ENCODE measurements at places on chromosomes 1 and 21.

DNA sequence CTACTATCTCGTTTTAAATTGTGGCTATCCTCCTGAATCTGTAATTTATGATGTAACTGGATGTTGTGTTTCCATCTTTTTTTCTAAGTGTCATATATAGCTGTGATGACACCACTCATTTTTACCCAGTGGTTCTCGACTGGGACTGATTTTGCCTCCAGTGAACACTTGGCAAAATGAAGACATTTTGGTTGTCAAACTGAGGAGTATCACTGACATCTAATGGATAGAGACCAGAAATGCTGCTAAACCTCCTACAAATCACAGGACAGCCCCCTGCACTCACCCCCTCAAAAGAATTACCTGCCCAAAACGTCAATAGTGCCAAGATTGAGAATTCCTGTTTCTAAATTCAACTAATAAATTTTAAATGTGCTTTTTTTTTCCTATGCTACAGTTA lies 1.9 kb downstream of the TRMT13 start:
- no peak for DNase-seq

GRCh38 chr1:16421201-16421600 lies 16.0 kb downstream of the SPATA21 start:
- no peak for DNase-seq

GRCh38 chr1:6935911-6936690 lies 150.8 kb downstream of the CAMTA1 start:
- no peak for DNase-seq

DNA sequence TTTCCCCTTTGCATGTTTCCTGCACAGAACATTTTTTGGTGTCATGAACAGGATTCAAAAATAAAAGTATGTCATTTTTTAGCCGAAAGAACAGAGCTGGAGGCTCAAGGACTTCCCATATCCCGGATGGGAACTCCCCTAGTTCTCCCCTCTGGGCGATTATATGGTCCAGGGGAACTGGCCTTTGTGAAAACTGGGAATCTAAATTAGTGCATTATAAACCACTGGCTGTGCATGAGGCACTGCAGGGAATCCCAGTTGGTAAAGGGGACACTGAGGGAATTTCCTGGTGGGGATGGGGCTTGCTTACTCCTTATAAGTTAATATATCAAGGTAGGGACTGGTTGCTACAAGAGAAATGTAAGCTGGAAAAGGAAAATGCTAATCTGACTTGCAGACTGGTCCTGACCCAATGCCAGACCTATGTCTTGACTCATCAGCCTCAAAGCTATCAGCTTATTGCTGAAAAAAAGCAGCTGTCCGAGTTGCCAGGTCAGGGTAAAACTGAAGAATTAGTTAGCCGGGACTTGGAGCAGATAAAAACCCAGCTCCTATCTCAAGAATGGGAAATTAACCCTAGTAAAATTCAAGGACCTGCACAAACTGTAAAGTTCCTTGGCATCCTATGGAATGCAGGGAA lies 122.6 kb downstream of the FCRL5 start:
- no peak for DNase-seq

DNA sequence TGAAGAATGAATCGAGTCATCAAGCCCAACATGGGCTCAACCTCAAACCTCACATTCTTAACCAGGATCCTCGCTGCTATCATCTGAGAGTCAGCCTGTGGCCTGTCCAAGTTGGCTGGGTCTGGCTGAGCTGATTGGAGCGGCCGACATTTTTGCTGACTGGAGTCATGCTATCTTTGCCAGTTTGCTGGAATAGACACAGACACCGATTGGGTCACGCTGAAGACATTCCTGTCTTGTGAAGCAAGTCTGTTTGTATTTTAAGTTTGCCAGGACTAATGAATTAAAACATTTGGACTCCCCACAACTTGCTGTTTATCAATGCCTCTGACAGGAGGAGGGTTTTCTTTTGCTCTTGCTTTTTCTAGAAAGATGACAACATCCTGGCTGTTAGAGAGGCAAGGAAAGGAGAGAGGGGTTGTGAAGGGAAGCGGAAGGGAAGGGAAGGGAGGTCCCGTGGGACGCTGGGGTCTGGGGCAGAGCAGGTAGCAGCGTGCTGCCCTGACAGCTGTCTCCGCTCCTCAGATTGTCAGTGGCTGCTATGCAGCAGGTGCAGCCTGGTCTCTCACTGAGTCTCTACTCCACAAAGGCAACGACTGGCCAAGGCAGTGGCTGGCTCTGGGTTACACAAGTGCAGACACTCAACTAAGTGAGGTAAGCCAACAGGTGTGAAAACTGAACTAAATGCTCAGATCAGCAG lies at the start of gene MAP3K7CL:
Gene MAP3K7CL, plus strand, starts transcription at position 375 of the 700 bp plus-strand sequence. CDS start 2,701 bp downstream, outside the sequence.
- DNase-seq: no peak

- no peak for DNase-seq
Observed at GRCh38 chr1:53572065-53572814, 113.0 kb downstream of the DMRTB1 start.

- DNase-seq: no peak
Observed at GRCh38 chr1:99236756-99237155, 27.5 kb upstream of the PLPPR4 start.

DNA sequence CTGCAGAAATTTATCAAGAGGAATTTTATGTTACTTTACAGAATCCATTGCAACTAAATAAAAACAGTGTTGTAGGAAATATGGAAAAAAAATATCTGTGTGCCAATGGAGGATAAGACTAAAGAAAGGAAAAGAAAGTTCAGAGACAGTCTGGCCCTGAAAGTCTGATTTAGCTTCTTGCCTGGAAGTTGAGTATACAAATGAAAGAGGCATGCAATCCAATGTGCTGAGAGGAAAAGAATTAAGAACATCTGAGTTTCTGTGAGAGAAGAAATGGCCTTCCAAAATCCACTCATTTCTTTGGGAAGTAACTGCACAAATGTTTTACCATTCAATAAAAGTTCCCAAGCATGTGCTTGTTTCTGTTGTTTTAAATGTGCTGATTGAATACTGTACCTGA lies 65.1 kb downstream of the LHX9 start:
- no peak for DNase-seq

DNA sequence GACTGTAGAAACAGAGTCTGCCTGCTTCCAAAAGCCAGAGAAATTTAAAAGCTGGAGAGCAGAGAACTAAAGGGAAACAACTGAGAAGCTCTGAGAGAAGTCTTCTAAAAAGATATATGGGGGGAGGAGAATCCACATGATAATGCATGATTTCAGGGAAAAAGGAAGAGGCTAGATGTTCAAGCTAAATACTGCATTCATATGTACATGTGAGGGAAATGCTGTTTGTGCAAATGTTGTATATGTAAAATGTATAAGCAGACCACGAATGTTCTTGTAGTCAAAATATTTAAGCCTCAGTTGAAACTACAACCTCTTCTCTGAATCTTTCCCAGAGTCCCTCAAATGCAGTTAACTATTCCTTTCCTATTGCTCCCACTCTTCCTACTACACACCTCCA lies 79.2 kb downstream of the AKT3 start:
- DNase-seq: no peak

GRCh38 chr21:43190544-43190943 lies 21.7 kb downstream of the CRYAA start:
- DNase-seq: no peak

DNA sequence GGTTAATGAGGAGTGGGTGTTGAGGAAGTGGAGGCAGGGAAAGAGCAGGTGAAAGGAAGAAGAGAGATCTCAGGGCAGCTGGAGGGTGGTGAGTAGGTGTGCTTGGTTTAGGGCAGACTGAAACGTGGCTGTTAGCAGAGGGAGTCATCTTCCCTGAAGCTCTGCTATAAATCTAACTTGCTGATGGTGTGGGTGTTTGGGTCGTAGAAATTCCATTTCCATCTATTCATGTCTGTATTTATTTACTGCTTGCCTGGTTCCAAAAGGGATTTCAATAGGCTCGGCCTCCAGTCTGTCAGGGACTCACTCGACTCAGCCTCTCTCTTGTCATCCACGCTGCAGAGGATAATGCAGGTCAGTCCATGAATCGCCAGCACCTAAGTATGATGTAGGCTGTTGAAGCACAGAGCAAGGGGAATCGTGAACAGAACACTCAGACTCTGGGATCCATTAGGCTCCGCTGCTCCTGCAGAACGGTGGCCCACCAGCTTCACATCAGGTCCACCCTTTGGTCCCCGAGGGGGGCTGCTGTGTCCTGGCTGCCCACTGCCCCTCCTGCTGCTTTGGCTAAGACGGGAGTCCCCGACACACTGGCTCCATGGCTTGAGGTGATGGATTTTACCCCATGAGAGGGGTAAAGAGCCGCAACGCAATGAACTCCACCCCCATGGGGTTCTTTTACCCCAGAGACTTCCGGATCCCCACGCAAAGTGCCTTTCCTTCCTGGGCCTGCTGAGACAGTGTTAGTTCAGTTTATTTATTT lies 156.2 kb downstream of the RHOU start:
- DNase-seq: no peak

DNA sequence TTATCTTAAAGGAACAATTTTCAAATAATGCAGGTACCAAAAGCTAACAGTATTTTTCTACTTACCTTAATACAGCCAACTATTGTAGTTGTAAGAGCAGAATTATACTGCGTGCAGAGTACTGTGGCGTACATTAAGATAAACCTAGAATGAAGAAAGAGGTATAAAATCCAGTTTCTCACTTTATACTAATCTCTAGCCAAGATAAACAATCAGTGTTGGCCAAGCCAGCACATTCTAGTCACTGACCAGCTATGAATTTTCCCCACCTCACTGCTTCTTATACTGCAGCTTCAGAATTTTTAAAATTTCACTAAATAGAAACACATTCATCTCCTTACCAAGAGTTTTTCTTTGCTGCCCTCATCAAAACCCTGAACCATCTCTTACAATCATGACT lies 33.6 kb downstream of the SLC35D1 start:
- no peak for DNase-seq

- DNase-seq: no peak
Observed at GRCh38 chr1:103058391-103058790, 49.9 kb downstream of the COL11A1 start.

DNA sequence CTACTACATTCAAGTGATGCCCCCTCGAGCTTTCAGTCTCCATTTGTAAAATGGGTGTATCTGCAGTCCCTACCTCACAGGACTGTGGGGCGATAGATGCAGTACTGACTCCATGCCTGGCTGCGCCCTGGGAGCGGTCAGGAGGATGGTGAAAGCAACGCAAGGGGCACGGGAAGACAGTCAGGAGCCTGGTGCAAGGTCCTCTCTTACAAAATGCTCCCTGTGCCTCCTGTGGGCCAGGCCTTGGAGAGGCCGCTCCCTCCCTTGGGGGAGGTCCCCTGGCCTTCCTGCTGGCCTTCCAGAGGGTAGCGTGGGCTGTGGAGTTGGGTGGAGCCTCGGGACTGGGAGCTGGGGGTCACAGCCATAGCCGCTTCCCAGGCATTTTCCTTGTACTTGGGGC lies 21.6 kb downstream of the FAM151A start:
- no peak for DNase-seq

DNA sequence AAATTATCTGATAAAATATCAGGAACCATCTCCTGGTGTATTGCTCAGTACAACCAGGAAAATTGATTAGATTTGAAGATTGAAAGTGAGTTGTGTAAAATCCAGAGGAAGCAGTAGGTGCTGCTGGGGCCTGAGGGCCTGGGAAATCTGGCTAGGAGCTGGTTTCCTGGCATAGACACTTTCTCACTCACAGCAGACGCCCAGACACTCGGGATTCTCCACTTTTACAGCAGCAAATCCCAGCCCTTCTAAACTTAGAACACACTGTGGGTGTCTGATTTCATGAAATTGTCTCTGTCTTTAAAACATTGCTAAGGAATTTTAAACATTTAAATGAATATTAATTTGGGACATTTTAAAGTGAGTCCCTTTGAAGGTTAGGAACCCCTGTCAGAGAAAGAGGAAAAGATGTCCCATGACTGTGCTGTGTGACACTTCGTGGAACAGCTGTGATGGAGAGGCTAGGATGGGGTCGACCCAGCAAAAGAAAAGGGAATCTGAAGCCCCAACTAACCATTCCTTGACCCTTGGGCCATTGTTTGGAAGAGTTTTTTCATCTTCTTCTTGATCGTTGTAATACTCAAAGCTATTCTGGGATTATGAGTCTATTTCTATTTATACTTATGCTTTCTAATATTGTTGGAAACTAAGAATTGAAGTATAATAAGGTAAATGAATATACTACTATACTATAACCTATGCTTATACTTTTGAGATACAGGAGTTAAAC lies 49.0 kb upstream of the VAMP3 start:
- no peak for DNase-seq

GRCh38 chr1:11806307-11806936 lies 431 bp downstream of the CLCN6 start:
- DNase-seq: no peak

GRCh38 chr1:85328713-85329397 lies 52.4 kb upstream of the BCL10 start:
- DNase-seq: no peak

DNA sequence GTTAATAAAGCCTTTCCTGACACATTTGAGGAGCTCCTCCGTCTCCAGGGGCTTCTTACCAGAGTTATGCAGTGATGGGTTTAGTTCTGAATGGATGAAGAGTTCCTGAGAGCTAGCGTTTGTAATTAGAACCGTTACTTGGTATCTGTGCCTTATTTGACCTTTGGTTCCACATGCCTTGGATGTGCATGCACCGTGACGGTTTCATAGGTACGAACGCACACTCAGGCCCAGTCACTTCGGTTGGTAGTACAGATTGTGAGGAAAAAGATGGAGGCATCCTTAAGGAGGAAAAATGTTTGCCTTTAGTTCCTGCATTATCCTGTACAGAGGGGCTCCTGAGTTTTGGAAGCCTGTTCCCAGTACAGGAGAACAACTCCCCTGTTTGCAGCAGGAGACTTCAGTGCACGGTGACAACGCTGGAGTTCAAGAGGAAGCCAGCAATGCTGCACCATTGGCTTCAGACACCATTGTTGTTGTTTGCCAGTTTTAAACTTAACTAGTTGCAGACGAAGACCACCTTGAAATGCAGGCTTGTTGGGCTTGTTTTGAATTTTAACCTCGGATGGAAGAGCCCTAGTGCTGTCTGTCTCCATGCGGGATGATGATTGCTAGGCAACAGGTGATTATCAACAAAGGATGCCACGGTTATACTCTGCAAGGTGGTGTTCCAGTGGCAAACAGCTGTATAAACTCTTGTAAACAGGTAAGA lies 8.2 kb downstream of the RBM15 start:
- DNase-seq: no peak

- no peak for DNase-seq
Observed at GRCh38 chr1:58539553-58539952, 7.0 kb downstream of the OMA1 start.
